ENCODE measurements at places on chromosomes 1 and 21. TPM values are rescaled to one million over a fixed set of nuclear protein-coding genes. Genes with fewer than 3 reads are reported as not detected.

- no peak for DNase-seq
Measured at GRCh38 chr1:156642265-156643048, 540 bp downstream of the BCAN start.

DNA sequence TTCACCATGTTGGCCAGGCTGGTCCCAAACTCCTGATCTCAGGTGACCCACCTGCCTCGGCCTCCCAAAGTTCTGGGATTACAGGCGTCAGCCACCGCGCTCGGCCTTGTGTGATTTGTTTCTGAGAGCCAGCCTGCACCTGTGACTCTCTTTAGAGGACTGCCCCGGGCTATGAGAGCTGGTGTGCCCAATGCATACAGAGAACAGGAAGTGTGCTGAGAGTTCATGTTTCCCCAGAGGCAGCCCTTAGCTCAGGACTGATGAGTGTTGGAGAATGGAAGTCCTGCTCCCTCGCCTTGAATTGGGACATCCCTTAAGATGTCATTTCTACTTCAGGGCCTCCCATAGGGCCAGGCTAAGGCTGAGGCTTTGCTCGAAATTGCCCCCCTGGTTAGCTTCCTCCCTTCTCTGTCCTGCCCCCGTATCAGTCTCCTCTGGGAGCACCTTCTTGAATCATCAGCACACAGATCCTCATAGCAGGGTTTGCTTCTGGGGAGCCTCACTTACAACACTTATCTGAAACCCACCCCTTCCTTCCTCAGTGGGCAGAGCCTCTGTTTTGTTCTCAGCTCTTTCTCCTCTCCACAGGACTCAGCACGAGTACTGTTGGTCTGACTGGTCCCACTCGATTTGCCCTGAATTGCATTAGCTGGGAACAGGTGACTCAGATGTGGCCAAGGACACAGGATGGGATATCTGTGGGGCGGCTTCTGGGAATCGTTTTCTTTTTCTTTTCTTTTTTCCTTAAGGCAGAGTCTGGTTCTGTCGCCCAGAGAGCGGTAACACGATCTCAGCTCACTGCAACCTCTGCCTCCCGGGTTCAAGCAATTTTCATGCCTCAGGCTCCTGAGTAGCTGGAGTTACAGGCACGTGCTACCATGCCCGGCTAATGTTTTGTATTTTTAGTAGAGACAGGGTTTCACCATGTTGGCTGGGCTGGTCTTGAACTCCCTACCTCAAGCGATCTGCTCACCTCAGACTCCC is 80.1 kb downstream of the UBIAD1 start:
- DNase-seq, result no peak

Gene TFAP2E
- 0.66 TPM for total RNA-seq

Gene GJB3
- total RNA-seq, result 6.3 TPM

All from mucosa of gallbladder (tissue), 1 donor.